ENCODE measurements at places on chromosomes 4 and X. TPM values are rescaled to one million over a fixed set of nuclear protein-coding genes. Genes with fewer than 3 reads are reported as not detected.
A peak's percentile ranks its signal among the peaks of the same experiment; 100 is the strongest.

SUPT20HL2 gene
- total RNA-seq: not detected

GRCh38 chr4:150289881-150290280 lies 211.6 kb downstream of the DCLK2 start:
- no peaks in the 10 kb centered on the region for H3K27me3 ChIP-seq
- peaks cover 14% of the 10 kb centered on the region for H3K36me3 ChIP-seq
- H3K27ac ChIP-seq: no peak overlapping the region
- H3K4me1 ChIP-seq: peaks cover 9% of the 10 kb centered on the region
- DNase-seq: no peak

DNA sequence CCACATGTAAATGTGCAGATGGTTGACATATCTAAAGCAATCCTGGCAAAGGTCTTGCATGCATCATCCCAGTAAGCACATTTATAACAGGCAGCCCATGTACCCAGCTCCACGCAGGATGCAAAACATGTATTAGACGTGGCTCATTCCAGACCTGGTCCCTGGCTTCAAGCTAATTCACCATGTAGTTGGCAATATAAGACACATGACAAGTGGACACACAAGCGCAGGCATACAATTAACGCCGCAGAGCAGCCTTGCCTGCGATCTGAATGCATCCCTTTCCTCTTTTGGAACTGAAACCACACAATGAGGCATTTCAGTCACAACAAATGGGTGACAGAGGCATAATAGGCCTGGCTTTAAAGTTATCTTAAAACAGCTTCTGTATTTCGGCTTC lies 114.5 kb upstream of the TRIM2 start:
- H3K27me3 ChIP-seq: no peaks in the 10 kb centered on the region
- no peak overlapping the region for H3K4me3 ChIP-seq
- H3K4me1 ChIP-seq: peaks cover 18% of the 10 kb centered on the region
- DNase-seq: no peak
- H3K36me3 ChIP-seq: no peaks in the 10 kb centered on the region
- no peak overlapping the region for H3K27ac ChIP-seq

ATOH1 gene
- total RNA-seq: not detected

DNA sequence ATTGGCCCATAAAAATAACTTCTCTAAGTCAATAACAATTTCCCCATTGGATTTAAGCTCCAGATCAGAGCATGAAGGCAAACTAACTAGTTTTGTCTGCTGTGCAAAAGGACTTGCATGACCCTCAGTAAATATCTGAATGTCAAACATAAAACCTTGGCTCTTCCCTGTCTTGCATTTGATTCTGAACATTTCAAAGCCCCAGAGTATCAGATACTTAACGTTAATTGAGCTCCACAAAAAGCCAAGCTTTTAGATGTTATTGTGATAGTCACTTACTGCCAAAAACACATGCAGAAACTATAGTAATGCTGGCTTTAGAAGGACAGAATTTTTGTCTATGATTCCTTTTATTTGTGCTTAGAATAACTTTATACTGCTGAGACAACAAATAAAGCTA lies 664.2 kb downstream of the ADGRL3 start:
- H3K27me3 ChIP-seq: no peaks in the 10 kb centered on the region
- no peak overlapping the region for H3K4me3 ChIP-seq

DNA sequence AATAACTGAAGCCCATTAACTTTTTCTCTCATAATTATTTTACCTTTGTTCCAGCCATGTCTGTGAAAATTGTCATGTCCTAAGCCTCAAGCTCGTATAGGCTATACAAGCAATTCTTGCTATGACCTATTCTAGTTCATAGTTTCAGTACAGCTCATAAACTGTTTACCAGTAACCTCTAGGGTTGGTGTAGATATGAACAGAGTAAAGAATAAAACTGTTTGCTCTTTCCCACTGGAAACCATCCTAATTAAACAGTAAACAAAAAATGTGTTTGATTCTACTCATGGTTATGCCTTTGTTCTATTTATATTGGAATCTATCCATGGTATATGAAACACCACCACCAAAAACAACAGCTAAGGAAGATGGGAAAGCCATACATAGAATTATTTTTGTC lies 1444.0 kb upstream of the PCDH7 start:
- no peak overlapping the region for H3K27ac ChIP-seq
- H3K36me3 ChIP-seq: no peaks in the 10 kb centered on the region
- no peaks in the 10 kb centered on the region for H3K4me1 ChIP-seq
- no peak overlapping the region for H3K4me3 ChIP-seq
- no peak for DNase-seq

- peaks cover 9% of the 10 kb centered on the region for H3K27me3 ChIP-seq
- no peaks in the 10 kb centered on the region for H3K4me1 ChIP-seq
- H3K27ac ChIP-seq: no peak overlapping the region
- H3K4me3 ChIP-seq: no peak overlapping the region
Measured at GRCh38 chr4:114386637-114387233, 211.9 kb upstream of the UGT8 start.

HGFAC gene
- total RNA-seq: not detected

KCTD8 gene
- total RNA-seq: not detected

- no peak overlapping the region for H3K27ac ChIP-seq
- H3K36me3 ChIP-seq: no peaks in the 10 kb centered on the region
- H3K4me3 ChIP-seq: no peak overlapping the region
- peak; percentile 66 for DNase-seq
Measured at GRCh38 chr4:158496030-158496741, 25.5 kb upstream of the RXFP1 start.

HMX1 gene
- not detected for total RNA-seq

DNA sequence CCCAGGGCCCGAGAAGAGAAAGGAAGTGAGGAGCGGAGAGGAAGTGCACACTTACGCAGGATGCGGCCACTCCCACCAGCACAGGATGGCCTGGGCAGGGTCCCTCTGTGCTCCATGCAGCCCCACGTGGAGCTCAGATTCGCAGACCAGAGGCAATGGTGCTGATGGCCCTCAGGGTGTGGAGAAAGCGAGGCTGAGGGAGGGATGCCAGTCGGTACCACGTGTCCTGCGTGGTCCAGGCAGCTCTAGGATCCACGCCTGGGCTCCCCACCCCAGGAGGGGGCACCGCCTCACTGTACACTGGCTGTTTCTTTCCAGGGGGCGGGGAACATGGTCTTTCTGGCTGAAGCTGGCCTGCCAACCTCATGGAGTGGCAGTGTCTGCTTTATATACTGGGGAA lies 241.8 kb downstream of the AFAP1 start:
- H3K27ac ChIP-seq: no peak overlapping the region
- no peak overlapping the region for H3K4me3 ChIP-seq
- no peaks in the 10 kb centered on the region for H3K36me3 ChIP-seq
- no peak for DNase-seq
- no peaks in the 10 kb centered on the region for H3K4me1 ChIP-seq

DACH2 gene
- total RNA-seq: not detected

DNA sequence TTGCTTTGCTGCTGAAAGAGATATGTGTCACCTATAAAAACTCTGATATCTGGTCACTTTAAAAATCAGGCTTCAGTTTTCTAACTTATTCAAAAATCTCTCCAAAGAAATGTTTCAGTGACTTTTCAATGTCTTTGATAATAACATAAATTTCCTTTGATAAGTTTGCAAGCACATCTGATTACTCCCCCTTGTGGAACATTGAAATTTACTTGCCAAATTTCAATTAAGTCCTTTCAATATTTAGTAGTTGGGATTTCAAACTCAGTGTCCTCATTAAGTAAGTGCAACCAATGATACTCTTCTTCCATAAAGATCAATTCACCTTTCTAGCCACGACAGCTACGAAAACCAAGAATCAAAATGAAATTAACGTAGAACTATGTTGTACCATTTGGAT lies 151.3 kb upstream of the FAM47C start:
- no peak overlapping the region for H3K4me3 ChIP-seq
- H3K27me3 ChIP-seq: no peaks in the 10 kb centered on the region
- H3K27ac ChIP-seq: no peak overlapping the region
- DNase-seq: no peak
- H3K36me3 ChIP-seq: no peaks in the 10 kb centered on the region

HSFX1 gene
- 0.25 TPM for total RNA-seq

HS3ST1 gene
- total RNA-seq: not detected

DNA sequence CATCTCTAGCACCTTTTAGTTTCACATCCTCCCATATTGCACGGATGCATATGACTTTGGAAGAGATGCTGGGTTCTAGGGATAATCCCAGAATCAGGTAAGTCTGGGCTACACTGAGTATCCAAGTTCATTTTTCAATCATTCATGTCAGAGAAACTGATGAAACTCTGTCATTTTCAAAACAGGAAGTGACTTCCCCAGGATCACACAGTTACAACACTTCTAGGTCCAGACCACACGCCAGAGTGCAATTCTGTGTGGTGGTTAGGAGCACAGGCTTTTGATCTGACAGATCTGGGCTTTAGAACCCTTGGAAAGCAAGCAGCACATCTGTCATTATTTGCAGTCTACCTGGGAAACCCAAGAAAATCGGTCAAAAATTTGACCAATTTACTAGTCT lies 52.1 kb upstream of the CDKN2AIP start:
- H3K4me1 ChIP-seq: peaks cover 15% of the 10 kb centered on the region
- no peak overlapping the region for H3K4me3 ChIP-seq
- H3K27ac ChIP-seq: no peak overlapping the region
- no peaks in the 10 kb centered on the region for H3K36me3 ChIP-seq
- no peak for DNase-seq

CRLF2 gene
- 1.7 TPM for total RNA-seq

- H3K4me3 ChIP-seq: no peak overlapping the region
- H3K36me3 ChIP-seq: no peaks in the 10 kb centered on the region
- H3K4me1 ChIP-seq: no peaks in the 10 kb centered on the region
- DNase-seq: no peak
- no peaks in the 10 kb centered on the region for H3K27me3 ChIP-seq
Measured at GRCh38 chrX:148763896-148764295, 263.5 kb downstream of the AFF2 start.

DNA sequence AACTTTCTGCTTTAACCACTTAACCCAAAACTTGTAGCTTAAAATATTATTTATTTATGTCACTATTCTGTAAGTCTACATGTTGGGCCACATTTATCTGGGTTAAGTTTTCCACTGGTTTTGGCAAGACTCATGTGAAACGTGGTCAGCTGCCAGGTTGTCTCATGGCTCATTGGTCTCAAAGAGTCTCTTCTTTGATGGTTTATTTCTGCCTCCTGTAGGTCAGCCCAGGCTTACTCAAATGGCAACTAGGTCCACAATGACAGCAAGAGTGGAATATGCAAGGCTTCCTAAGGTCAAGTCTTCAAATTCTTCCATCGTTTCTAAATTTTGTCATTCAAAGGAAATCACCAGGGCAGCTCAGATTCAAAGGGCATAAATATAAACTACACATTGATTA lies 828.7 kb downstream of the PCDH7 start:
- DNase-seq: no peak
- no peak overlapping the region for H3K27ac ChIP-seq
- no peak overlapping the region for H3K4me3 ChIP-seq
- no peaks in the 10 kb centered on the region for H3K27me3 ChIP-seq
- H3K36me3 ChIP-seq: no peaks in the 10 kb centered on the region
- H3K4me1 ChIP-seq: no peaks in the 10 kb centered on the region

DNA sequence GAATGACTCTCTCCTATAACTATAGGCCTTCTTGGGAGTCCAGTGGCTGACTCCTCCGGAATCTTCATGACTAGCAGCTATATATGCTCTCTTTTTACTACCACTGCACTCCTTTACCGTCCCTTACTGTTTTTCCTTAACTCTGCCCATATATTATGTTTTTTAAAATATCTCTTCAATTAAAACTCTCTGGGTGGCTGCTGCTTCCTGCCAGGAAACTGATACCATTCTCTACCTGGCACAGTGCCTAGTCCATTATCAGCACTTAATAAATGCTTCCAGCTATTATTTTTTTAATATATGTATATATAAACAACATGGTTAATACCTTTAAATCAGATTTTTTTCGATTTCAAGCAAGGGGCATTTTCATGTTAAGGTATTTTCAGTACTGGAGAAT lies 136.6 kb upstream of the FAM47B start:
- H3K4me3 ChIP-seq: no peak overlapping the region
- H3K4me1 ChIP-seq: no peaks in the 10 kb centered on the region
- no peak for DNase-seq
- no peaks in the 10 kb centered on the region for H3K27me3 ChIP-seq
- H3K27ac ChIP-seq: no peak overlapping the region
- H3K36me3 ChIP-seq: no peaks in the 10 kb centered on the region

SRPX gene
- total RNA-seq: not detected

- no peaks in the 10 kb centered on the region for H3K27me3 ChIP-seq
- no peaks in the 10 kb centered on the region for H3K36me3 ChIP-seq
- DNase-seq: no peak
- no peak overlapping the region for H3K4me3 ChIP-seq
- no peaks in the 10 kb centered on the region for H3K4me1 ChIP-seq
- H3K27ac ChIP-seq: no peak overlapping the region
Measured at GRCh38 chr4:136369073-136369472, 1163.2 kb downstream of the PCDH18 start.

CXCL10 gene
- total RNA-seq: 1.0 TPM

- no peak for DNase-seq
- no peak overlapping the region for H3K4me3 ChIP-seq
Measured at GRCh38 chr4:187270154-187270553, 546.5 kb upstream of the FAT1 start.

ZMYM3 gene
- total RNA-seq: 22.8 TPM

DCAF8L2 gene
- total RNA-seq: not detected

HERC5 gene
- total RNA-seq: 21.1 TPM

- no peak for DNase-seq
- H3K36me3 ChIP-seq: no peaks in the 10 kb centered on the region
Measured at GRCh38 chr4:133624744-133625143, 475.6 kb downstream of the PCDH10 start.

DNA sequence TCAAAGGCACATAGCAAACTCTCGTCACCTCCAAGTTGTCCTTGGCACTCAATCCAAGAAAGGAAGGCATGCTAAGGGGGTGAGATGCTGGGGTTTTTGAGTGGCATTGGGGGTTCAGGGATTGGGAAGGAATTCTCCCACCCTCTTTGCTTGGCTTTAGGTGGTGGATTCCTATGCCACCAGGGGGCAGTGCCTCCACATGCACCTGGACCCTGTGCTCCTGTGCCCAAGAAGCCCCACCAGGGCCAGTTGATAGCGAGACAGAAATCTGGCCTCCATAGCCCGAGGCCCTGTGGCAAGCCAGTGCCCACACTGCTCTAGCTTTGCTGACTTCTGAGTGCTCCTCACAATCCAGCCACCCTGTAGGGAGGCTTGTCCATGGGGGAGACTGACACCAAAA lies 2.0 kb upstream of the FATE1 start:
- no peak overlapping the region for H3K27ac ChIP-seq
- peaks cover 6% of the 10 kb centered on the region for H3K27me3 ChIP-seq
- DNase-seq: peak; percentile 34
- no peaks in the 10 kb centered on the region for H3K36me3 ChIP-seq

GRCh38 chrX:11100281-11101035 lies 10.7 kb upstream of the HCCS start:
- H3K27ac ChIP-seq: no peak overlapping the region
- H3K36me3 ChIP-seq: peaks cover 2% of the 10 kb centered on the region
- H3K27me3 ChIP-seq: no peaks in the 10 kb centered on the region
- no peak overlapping the region for H3K4me3 ChIP-seq
- H3K4me1 ChIP-seq: peaks cover 5% of the 10 kb centered on the region

DNA sequence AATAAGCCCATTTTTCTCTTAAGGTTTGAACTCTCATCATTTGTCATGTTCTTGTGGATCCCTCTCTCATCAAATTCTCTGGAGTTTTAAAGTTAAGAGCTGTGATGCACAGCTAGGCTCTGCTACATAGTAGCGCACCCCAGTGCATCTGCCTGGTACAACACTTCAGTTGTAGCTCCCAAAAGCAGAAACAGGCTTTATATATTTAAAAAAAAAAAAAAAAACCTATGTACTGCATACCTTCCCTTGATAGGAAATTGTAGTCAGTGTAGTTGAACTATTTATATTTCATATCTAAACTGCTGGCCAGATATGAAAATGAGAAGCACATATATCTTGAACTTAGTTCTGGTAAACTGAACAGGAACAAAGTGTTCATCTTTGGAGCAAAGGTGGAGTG lies 131.4 kb downstream of the KLHL13 start:
- H3K27ac ChIP-seq: no peak overlapping the region
- no peak for DNase-seq
- H3K4me3 ChIP-seq: no peak overlapping the region
- H3K4me1 ChIP-seq: no peaks in the 10 kb centered on the region
- H3K36me3 ChIP-seq: no peaks in the 10 kb centered on the region

AVPR2 gene
- total RNA-seq: not detected

All from activated CD4-positive, alpha-beta T cell treated with anti-CD3 and anti-CD28 coated beads for 36 hours (primary cell).